ENCODE measurements at places on chromosomes 7 and 10.

DNA sequence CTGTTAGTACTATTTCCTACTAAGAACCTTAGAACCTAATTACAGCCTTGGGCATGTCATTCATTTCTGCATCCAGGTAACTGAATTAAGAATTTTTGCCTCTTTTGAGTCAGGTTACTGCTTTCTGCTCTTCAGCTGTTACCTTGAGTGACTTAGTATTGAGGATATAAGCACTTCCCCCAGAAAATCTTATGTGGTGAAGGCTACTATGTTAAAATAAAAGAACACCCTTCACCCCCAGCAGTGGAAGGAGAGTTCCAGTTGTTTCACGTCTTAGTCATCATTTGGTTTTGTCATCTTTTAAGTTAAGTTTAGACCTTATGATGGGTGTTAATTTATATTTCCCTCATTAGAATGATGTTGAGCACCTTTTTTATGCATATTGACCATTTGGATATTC is 82.8 kb downstream of the GLCCI1 start:
- no peak for DNase-seq

- no peak for DNase-seq
Observed at GRCh38 chr7:19665399-19666008, 43.3 kb downstream of the POLR1F start.

DNA sequence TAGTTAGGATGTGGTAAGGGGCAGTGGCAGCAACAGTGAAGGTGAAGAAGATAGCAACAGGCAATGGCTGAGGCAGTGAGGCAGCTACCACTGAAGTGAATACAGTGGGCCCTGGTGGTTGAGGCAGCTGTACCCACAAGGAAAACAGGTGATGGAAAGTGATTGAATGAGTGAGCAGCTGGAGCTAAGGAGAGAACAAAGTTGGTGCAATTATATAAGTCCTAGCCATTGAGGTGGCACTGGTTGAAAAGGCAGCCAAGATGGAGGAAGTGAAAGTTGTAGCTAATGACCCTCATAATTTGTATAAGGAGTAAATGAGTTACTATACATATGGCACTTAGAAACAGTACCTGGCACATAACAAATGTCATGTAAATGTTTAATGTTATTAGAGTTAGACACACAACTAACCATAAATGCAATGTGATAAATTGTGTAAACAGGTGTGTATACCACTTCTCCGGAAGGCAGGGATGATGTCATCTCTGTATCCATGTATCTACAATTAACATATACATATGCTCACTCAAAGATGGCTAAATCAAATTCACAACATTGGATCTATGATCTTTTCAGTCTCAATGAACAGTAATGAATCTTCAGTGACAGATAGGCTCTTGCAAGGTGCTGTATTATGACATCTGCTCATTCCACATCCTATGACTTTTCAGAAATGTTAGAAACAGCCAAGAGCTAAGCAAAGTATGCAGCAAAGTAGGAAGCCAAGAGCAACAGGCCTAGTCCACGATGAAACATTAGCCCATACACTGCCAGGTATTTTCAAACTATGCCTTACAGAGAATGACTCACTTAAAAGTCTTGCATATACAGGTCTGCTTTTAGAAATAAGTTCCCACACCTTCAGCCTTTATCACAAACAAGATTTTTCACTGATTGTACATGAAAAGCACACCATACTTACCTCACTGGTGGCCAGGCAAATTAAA is 10.7 kb downstream of the XPNPEP1 start:
- DNase-seq: no peak

- no peak for DNase-seq
Observed at GRCh38 chr10:71623098-71623985, 96.2 kb downstream of the C10orf105 start.
